ENCODE measurements at places on chromosomes 13 and 19.
A peak's percentile ranks its signal among the peaks of the same experiment; 100 is the strongest.

DNA sequence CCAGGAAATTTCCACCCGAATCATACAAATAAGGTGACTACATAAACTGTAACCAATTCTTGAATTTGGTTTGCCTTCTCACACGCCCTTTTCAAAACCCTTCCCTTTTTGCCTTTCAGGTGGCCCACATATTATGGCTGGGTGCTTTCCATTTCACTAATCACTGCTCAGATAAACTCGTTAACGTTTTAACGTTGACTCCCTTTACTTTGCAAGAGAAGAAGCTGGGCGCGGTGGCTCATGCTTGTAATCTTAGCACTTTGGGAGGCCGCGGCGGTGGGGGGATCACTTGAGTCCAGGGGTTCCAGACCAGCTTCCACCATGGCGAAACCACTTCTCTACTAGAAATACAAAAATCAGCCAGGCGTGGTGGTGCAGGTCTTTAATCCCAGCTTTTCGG lies 19.8 kb upstream of the ZNF91 start:
- no peak for DNase-seq

GRCh38 chr19:16594131-16594586 lies 21.9 kb upstream of the SLC35E1 start:
- DNase-seq, result no peak

DNA sequence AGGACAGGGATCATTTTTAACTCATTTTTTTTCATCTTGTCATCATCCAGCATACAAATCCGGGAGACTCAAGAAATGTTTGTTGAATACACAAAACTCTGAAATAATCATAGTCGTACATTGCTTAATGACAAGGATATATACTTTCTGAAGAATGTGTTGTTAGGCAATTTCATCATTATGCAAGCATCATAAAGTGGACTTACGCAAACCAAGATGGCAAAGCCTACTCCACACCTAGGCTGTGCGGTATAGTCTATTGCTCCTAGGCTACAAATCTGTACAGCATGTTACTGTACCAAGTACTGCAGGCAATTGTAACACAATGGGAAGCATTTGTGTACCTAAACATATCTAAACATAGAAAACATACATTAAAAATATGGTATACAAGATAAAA lies 264.1 kb downstream of the TSHZ3 start:
- no peak for DNase-seq

DNA sequence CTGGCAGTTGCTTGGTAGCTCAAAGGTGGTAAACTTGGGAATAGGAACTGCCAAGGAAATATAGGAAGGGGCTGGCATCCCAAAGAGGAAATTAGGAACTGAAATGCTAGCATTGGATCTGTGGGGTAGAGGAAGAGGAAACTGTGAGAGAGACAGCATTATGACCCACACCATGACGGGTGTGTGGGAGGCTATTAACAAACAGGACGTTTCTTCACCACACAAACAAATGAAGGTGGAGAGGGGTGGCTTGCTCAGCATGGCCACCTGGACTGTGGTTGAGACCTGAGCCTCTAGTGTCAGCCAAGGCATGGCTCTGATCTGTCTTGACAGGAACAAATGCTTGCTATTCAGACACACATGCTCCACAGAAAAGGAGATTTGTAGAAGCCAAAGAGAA lies 178.2 kb downstream of the B3GLCT start:
- no peak for DNase-seq

DNA sequence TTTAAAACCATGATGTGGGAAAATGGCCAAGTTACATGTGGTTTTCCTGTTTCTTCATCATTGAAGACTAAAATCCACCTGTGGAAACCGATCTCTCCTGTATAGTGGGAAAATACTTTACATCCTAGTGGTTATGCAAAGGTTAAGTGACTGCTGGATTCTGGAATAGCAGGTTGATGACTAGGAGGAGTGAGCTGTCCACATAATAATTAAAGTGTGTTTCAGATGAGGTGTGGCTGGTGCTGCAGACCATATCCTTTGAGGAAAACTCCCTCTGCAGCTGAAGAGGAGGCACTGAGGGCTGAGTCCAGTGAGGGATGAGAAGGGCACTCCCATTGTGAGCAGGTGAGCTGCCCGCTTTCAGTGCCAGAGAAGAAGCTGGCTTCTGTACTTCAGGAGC lies 43.2 kb downstream of the DCLK1 start:
- DNase-seq, result no peak

DNA sequence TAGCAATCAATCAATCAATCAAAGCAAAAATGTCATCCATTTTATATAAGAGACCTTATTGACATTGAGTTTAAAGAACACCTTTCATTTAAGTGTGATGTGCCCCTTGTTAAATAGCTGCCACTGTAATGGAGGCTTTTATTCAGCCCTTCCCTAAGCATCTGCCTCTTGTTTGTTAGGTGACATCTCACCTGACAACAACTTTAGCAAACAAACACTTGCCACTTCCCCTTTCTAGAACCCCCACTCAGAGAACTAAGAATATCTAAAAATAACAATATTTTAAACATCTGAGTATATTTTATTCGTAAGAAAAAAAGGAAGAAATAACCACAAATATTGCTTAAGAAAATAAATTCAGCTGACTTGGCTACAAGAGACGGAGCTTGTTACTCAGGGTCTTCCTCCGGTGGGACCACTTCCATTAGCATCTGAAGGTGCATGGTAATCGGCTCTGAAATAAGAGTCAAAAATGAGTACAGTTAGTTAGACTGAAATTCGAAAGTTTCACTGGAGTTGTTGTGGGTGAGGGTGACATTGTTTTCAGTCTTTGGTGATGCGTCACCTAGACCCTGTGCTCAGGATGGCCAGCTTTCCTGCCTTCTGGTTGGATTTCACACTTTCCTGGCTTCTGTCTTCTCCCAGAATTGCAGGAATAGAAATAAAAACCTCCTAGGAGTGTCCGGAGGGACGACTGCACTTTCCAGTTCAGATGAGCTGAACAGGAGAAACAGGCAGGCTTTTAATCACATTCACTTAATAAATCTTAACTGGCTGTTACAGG lies 39.1 kb downstream of the SLC7A9 start:
- DNase-seq, result no peak

- DNase-seq, result no peak
Observed at GRCh38 chr13:91214031-91214430, 133.5 kb upstream of the MIR17HG start.

DNA sequence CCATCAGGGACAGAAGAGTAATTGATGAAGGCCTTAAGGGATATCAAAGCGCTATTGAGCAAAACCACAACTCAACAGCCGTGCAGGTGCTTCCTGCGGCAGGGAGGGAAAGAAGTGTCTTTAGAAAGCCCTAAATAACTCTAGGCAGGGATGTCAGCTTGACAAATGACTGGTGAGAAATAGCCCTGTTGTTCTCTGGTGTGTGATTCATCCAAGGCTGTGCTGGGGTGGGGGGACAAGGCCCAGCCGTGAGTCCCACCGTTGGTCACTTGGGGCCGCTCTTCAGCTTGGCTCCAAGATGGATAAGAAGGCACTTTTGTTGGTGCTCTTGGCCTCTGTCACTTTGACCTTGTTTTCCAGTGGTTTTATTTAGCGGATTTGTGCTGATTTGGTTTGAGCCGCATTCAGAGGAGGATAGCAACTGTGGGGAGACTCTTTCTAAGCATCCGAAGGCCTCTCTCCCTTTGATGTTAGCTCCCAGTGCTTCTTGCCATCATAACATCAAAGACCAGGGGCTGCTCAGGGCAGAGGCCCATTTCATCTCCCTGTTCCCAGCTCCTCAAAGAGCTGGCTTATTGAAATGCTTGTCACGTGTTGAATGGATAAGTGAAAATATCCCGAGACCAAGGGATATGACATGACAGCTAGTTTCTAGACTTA lies 130.3 kb upstream of the SERP2 start:
- DNase-seq, result no peak

DNA sequence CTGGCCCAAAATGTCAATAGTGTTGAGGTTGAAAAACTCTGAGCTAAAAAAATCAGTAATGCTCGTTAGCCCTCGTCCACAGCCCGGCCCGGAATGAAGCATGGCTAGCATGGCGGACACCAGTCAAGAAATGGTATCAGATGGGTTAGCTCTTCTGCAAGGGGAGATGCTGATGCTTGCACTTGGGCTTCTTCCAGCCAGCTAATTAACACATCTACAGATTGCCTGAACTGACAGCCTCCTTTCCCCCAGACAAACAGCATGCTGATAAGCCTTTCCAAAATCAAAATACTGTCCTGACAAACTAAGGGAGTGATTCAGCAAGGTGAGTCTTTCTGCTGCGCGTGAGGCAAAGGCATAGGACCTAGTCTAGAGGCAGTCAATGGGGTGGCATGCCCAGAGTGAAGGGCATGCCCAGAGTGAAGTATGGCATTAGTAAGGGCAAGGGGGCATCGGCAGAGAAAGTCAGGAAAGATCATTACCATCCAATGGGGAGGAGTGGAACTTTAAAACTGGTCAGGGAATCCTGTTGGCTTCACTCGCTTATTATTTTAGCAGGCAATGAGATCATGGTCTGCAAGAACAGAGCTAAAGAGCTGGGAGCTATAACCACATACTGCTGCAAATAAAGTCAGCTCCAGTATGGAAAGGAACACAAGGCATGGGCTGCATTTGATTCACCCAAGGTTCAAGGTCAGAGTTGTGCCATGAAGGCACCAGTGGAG lies 30.2 kb upstream of the UBE2L5 start:
- no peak for DNase-seq

DNA sequence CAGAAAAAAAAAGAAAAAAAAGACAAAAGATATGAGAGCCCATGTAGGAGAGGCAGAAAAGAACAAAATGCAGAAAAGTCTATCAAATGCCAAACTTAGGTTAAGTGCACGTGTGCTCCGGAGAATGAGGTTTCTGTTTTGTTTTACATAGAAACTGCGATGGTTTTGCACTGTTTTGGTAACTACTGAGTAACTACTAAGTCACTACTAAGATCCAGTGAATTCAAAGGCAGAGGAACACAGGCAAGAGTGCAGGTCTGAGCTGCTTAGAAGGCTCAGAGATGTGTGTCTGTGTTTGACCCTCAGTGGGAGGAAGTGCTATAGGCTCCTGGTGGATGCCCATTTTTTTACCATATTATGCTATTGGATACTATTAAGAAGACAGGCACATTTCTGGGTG lies 299.3 kb downstream of the NDFIP2 start:
- no peak for DNase-seq

- peak; percentile 21 for DNase-seq
Observed at GRCh38 chr19:46015687-46016425, 7.0 kb downstream of the PGLYRP1 start.

GRCh38 chr19:41649827-41650226 lies 23.0 kb upstream of the CEACAM4 start:
- DNase-seq, result no peak

DNA sequence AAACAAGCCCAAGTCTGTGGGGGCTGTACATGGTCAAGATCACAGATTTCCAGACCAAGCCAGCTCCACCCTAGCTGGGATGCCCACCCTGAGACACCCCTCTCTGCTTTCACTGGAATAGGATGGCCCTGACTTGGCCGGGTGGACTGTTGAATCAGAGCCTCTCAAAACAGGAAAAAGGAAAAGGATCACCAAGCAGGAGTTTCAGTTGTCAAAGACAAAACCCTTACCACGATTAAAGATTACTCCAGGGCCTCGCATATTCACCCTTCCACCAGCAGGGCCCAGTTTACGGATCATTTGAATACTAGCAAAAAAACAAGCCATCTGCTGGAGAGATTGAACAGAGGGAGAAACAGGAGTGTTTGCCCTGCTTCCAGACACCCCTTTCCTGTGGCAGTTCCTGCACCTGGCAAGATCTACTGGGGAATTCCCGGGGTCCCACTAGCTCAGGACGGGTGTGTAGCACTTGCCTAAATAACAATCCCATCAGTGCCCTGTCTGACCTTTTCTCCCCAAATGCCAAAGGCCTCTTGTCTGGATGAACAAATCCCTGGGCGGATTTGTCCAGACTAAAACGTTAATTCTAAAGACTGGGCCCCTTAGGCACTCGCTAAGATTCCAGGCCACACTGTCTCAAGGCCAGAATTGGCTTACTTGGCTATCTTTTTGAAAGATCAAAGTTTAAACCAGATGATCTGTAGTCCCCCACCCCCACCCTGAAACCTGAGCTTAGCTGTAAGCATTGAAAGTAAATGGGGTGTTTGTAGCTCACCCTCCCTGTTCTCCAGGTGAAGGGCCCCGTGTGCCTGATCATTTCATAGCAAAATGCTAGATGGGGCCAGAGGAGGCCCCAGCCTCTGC lies 38.4 kb downstream of the ACTN4 start:
- DNase-seq, result no peak

DNA sequence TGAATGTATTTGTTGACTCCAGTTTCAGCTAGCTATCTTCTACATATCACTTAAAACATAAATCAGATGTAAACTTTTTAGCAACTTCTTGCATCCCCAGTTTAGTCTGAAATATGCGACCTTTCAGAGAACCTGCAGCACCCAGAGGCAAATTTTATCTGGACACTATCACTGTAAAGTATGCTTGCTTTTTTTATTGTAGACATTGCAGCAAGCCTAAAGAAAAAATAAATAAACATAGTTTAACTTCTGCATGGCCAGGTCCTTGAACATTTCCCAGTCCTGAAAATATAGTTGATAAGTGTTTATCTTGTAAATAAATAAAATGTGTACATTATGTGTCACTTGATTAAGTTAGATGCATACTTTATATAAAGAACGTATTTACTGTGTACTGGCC lies 1829.4 kb downstream of the PCDH9 start:
- no peak for DNase-seq

DNA sequence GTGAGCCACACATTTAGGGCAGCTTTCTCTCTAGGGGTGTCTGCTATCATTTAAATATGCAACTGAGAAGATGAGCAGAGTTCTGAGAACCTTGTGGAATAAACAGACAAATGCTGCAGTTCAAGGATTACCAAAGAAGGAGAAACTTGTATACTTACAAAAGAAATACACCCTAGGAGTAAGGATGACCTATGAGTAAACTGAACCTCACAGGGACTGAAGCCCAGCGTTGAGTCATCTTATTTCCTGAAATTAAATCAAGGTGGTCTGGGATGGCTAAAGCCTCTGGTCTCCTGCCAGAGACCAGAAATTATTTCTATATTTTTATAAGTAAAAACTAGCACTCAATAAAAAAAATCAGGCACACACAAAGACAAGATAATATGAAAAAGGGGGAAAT lies 40.1 kb downstream of the FAM216B start:
- no peak for DNase-seq

- no peak for DNase-seq
Observed at GRCh38 chr19:19348266-19348665, 27.6 kb downstream of the MAU2 start.

- DNase-seq, result no peak
Observed at GRCh38 chr19:18613589-18614234, 1.0 kb downstream of the TMEM59L start.
